ENCODE measurements at places on chromosomes 5 and 9.

GRCh38 chr9:77987081-77987656 lies 44.4 kb downstream of the GNAQ start:
- no peak for DNase-seq

DNA sequence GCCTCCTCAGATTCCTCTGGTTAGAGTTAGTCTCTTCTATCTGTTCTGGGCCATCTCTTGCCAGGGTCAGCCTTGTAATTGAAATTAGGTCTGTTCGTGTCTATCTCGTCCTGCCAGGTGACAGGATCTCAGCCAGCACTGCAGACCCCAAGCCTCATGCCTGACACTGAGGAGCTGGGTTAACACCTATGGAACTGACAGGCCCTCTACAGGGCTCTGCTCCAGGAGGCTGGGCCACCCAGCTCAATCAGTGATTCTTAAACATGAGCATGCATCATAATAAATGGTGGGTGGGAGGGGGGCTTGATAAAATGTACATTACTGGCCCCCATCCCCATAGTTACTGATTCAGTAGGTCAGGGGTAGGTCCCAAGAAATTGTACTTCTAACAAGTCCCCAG lies 103.4 kb downstream of the PSD2 start:
- DNase-seq = no peak

GRCh38 chr5:50875002-50875344 lies 208.5 kb downstream of the PARP8 start:
- DNase-seq = no peak

DNA sequence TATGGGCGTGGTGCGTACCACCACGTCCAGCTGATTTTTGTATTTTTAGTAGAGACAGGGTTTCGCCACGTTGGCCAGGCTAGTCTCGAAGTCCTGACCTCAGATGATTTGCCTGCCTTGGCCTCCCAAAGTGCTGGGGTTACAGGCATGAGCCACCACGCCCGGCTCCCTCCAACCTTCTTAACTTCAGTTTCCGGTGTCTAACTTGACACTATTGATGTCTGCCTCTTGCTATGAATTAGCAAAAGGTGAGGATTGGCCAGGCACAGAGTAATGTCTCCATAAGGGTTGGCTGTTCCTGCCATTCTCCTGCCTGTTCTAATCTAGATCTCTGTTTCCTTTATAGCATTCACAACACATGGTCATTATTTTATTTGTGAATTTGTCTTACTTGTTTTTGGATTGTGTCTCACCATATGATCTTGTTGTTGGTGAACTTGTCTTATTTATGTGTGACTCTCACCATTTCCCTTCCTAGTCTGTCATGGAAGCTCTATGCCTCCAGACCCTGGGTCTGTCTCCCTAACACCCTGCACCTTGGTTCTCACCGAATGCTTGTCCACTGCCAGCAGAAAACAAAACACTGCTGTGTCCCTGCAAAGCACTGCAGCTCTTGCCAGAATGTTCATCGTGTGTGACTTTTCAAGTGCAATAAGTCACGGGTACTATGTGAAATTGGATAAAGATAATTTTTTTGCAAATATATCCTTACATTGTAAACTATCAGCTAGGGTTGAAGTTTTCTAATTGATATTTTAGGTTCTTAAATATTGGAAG lies 26.0 kb downstream of the BASP1 start:
- DNase-seq = no peak

DNA sequence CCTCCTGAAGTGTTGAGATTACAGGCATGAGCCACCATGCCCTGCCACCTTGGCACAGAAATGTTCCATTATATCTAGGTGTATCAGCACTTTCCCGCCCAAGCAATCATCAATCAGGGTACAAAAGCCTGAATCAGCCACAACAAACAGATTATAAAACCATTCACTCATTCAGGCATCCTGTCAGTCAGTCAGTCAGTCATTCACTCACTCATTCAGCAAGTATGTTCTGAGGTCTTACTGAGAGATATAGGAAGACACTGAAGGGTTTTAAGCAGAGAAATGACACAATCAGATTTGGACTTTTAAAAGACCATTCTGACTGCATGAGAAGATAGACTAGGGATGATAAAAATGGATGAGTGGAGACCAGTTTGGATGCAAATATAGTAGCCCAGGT lies 13.1 kb downstream of the PSMD5 start:
- no peak for DNase-seq

GRCh38 chr5:37568018-37568753 lies 189.1 kb downstream of the WDR70 start:
- no peak for DNase-seq

- no peak for DNase-seq
Measured at GRCh38 chr5:17854901-17855300, 220.6 kb downstream of the TAF11L14 start.
